ENCODE measurements at places on chromosomes 11 and 22.

DNA sequence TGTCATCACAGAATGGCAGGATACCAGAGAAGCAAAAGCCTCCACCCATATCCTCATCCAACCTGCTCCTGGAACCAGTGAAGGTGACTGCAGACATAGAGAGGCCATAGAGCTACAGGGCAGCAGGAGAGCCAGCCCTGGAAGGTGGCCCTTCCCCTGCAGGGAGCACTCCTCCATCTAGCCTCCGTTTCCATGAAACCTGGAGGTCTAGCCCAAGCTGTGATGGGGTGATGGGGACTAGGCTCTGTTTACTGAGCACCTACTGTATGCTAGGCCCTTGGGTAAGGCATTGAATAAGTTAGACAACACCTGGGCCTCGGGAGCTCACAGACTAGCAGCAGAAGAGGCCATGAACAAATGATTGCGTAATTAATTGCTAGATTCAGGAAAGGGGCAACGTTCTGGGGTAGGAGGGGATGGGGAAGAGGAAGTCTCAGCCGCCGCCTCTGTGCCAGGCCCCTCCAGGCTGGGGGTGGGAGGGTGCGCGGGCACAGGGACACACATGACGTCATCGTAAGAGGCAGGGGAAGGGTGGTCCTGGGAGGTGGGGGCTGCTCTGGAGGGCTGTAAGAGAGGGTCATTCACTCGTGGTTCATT is 784 bp upstream of the SYNGR1 start:
- no peak for DNase-seq

DNA sequence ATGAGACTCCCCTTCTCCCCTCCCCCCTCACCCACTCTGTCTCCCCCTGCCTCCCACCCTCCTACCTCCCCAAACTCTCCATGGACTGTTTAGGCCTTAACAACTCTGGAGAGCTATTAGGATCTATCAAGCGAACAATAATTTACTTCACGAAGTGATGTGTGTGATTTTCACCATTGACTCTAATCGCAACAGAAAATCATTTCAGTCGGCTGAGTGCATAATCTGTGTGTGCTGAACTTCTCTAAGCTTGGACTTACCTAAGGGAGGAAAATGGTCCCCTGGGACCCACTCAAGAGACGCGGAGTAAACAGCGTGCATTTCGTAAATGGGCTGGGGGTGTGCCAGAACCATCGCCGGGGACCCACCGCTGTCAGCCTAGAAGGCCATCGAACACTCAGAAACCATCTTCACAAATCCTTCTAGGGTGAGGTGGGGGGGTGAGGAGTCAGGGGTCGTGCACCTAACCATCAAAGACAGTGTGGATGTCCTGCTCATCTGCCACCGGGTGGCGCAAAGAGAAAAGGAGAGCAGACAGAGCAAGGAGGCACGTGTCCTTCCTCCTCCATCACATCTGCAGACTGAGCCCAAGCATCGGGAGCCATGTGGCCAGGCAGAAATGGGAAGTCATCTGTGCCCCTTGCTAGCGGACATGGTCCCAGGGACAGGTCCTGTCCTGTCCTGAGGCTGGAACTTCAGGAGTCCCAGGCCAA is 62.1 kb upstream of the NUP50 start:
- DNase-seq = no peak

DNA sequence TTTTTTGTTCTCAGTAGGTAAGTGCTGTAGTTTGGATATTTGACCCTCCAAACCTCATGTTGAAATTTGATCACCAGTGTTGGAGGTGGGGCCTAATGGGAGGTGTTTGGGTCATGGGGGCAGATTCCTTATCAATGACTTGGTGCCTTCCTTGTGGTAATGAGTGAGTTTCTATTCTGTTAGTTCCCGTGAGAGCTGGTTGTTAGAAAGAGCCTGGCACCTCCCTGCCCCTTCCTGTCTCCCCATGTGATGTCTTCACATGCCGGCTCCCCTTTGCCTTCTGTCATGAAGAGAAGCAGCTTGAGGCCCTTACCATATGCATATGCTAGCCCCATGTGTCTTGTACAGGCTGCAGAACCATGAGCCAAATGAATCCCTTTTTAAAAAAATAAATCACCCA is 138.3 kb downstream of the TMEM135 start:
- DNase-seq = no peak

- no peak for DNase-seq
These were observed 128.6 kb downstream of the WNT11 start for GRCh38 chr11:76077575-76078150.

DNA sequence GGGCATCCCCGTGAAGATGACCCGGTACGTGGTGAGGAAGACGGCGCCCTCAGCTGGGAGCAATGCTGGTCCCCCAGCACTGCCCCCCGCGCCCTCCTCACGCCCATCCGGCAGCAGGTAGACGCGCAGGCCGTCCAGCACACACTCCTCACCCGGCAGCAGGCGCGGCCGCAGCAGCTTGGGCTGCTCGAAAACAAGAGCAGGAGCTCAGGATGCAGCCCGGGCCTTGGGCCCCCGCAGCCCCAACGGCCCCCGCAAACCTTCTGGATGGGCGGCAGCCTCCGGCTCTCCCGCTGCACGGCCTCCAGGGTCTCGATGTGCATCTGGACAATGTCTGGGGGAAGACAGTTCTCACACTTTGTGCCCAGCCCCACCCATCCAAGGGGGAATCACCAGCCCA is 13.3 kb downstream of the SBF1 start:
- no peak for DNase-seq

DNA sequence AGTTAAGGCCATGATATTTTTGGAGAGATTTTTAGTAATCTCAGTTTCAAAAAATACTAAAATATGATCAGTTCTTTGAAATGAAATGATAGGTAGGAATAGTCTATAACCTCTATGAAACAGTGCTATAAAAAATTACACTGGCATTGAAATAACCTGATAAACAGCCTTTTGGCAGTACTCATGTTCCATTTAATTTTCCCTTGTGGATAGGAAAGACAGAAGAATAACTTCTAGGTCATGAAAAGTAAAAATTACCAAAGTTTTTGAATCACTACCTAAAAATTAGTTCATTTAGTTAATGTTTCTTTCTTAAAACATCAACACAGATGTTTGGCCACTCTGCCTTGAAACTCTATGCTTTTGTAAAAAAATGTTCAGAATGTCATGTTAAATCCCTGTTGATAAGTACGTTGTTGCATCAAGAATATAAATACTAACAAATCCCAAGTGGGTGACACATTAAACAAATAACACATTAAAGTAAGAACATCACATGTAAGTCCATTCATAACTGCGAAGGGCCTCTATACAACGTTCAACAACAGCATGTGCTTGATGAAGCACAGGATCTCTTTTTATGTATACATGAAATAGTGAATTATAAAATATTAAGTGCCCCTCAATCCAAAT is 290.2 kb downstream of the SWAP70 start:
- no peak for DNase-seq

DNA sequence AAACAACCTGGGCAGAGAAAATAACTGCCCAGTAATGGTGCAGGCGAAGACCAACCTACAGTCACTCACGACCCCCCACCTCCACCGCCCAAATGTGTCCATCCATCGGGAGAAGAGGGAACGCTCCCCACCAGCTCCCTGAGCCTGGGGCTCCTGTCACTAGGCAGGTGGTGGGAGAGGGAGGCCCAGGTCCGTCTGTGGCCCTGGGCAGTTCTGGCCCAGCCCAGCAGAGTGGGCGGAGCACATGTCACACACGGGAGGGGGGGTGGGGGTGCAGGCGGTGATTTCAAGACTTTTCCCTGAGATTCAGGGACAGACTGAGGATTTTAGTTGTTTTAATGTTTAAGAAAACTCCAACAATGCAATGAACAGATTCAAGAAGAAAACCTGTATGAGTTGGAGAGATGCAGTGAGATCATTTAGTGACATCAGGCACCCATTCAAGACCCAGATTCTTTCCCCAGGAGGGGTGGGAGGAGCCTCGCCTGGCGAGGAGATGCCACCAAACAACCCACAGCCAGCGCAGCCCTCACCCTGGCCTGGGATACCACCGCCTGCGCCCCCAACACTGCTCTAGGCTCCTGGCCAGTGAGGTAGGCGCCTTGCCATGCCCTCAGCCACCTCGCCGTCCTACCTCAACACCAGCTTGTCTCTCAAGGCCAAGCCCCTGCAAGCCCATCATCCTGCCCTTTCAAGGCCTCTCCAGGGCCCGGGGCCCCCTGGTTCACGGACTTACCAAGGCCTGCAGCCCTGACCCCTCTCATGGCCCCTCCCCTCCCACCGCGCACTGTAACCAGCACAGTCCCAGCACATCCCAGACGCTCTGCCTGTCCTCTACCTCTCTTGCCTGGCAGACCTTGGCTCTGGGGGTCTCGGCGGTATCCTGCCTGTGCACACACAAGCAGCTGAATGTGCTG is 36.8 kb downstream of the TBX1 start:
- no peak for DNase-seq

DNA sequence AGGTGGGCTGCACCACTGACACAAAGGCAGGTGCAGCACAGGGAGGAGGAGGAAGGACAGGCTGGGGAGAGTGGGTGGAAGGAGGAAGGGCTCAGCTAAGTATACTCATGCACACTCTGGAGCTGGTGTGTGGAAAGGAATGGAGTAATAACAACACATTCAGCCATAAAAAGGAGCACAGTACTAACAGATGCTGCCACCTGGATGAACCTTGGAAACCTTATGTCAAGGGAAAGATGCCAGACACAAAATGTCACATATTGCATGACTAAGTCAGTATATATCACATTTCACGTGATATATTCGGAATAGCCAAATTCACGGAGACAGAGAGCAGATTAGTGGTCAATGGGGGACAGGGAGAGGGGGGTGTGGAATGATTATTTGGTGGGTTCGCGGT is 389.6 kb upstream of the SYN3 start:
- no peak for DNase-seq

- no peak for DNase-seq
These were observed 47.3 kb upstream of the CCDC34 start for GRCh38 chr11:27410272-27410671.

- DNase-seq = no peak
These were observed 995.2 kb downstream of the NTM start for GRCh38 chr11:132365650-132366049.

DNA sequence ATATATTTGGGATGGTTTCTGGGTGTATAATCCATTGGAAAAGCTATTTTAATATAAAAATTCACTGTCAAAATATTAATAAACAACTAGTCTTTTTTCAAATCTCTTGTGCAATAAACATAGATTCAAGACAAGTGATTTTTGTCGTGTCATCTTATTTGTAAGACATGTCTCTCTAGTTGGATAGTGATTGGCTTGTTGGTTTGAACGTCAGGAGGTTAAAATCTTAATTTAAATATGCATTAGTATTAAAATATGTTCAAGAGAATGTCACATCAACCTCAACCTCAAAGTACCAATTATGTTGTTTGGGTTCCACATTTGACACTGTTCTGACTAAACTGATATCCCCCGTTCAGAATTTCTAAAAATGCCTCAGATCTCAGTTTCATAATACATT is 287.6 kb downstream of the CASP12 start:
- DNase-seq = no peak

- no peak for DNase-seq
These were observed 31.4 kb downstream of the LRP5 start for GRCh38 chr11:68343761-68344256.

- no peak for DNase-seq
These were observed 12.3 kb downstream of the TSPAN32 start for GRCh38 chr11:2314136-2314524.

- no peak for DNase-seq
These were observed 34.7 kb downstream of the MMP20 start for GRCh38 chr11:102590276-102591049.

- no peak for DNase-seq
These were observed 71.6 kb upstream of the ATXN10 start for GRCh38 chr22:45599836-45600577.

GRCh38 chr11:134587345-134587744 is 175.3 kb upstream of the B3GAT1 start:
- DNase-seq = no peak

DNA sequence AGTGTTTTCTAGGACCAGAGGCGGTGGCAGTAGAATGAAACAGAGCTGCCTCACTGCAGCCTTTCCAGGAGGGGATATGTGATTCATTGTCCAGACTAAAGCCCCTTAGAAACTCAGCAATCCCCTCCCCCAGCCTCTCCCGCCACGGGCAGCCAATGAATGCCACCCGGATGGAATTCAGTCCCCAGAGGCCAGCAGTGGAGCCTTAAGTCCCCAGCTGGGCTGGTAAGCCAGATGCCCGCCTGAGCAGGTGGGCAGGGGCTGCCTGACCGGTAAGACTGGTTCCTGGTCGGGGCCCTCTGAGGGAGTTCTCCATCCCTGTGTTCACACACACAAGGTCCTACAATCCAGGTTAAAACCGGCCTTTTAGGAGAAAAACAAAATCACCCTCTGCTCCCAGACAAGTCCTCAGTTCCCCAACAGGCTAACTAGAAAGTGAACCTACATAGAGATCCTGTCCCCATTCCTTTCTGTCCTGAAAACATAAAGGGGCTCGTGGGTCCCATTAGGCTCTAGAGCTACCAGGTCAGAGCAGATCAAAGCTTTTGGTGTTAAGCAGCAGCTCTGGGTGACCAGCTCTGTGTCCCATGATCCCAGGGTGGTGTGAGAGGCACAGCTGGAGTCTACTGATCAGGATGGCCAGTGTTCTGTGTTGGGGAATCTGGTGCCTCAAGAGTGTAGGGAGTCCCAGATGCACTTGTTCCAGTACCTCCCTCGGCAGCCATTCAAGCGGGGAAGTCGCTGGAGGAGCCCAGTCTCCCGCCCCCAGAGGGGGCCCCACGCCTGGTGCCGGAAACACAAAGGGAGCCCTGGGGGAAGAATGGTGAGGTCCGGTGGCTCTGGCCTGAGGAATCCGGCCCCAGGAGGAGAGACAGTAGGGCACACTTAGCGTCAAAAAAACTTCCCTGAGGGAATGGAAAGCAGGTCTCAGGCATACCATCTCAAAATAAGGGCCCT is 2.6 kb downstream of the PATZ1 start:
- DNase-seq = no peak

DNA sequence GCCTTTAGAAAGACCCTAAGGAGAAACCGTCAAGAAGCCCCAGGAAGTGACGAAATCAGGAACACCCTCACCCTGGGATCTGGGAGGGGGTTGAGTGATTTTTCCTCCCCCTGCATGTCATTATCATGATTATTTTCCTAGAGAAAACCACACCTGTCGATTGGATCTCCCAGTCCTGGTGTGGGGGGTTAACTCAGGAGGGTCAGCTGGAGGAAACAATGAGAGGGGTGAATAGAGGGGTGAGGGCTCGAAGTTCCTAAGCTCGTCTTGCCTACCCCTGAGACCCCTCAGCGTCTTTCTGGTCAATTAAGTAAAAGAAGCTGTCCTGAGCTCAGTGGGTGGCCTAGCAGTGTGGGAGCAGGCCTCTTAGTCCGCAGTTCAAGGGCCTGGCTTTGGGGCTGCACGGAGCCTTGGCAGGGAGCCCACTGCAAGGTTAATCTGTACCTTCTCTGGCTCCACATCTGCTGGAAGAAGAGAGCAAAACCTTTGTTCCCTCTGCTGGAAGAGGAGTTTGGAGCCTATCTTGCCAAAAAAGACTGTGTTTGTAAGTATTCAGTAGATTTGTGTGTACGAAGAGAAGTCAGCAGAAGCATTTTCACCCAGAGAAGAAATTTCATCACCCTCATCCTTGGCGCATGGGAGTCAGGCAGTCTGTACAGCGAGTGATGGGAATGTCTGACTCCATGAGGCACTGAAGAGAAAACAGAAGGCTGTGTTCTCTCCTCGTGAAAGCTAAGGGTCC is 34.2 kb upstream of the FTH1 start:
- no peak for DNase-seq

- no peak for DNase-seq
These were observed 42.0 kb upstream of the CXCR5 start for GRCh38 chr11:118841469-118842242.

GRCh38 chr11:65661599-65662246 is 993 bp downstream of the RELA start:
- no peak for DNase-seq
